Kidney tubule cell (primary cell): ENCODE measurements at places on chromosomes 5 and 9.

DNA sequence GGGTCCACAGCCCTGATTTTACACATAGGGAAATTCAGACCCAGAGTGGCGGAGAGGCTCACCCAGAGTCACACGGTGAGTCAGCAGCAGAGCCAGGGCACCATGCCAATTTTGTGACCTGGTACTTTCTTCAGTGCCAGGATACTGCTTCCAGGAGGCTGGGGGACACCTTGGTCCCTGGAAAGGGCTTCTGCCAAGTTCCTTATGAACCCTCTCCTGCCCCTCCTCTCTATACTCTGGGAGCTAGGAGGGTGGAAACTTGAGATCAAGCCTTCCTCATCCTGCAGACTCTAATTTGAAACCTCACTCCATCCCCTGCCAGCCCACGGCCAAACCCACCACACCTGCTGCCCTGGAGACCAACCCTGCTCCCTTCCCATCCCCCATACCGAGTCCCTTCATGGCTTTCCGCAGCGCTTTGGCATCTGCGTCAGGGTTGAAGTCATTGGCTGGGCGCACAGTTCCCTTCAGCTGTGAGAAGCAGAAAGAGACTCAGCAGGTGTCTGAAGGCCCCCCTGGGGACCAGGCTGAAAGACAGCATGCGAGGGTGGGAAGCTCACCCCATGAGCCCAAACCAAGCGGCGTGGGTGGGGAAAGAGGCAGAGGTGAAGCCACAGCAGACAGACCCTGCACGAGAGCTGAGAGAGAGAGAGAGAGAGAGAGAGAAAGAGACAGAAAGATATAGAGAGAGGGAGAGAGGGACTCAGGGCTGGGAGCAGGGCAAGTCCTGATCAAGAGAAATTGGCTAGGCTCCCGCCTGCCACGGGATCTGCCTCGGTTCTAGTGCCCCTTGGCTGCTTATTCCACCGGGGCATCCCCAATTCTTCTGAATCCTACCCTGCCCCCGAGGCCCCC, 33.5 kb downstream of the ANXA6 start:
- DNase-seq, result peak; percentile 73

DNA sequence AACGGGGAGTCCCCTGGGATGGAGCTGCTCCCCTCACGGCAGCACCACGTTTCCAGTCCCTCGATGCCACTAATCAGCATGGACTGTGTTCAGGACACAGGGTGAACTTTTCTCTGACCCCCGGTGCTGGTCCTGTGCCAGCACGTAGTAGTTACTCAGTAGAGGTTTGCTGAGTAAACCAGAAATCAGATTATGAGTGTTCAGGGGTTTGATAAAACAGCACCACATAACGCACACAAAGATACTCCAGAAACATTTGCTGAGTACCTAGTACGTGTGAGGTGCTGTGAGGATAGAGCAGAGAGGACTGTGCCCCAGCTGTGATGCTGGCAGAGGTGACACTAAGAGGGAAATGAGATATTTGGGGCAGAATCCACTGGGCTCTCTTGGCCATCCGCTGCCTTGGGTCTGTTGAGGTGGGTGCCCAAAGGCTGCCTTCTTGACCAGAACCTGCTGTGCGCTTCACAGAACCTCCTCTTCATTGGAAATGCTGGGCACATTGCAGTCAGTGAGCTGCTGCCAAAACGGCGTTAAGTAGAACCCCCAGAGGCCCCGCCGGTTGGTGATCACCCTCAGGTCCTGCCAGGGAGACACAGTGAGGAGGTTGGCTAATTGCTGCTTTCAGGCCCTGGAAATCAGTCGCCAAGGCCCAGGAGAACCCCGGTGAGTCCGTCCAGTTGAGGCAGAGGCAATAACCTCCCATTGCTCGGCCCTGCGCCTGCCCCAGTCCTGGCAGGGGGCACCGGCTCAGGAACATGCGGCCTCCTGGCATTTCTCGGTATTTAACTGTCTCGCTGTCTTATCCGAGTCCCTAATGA, 49.4 kb downstream of the NEURL1B start:
- no peak for DNase-seq

- peak; percentile 45 for DNase-seq
Measured at GRCh38 chr9:2622461-2623287, 1.1 kb downstream of the VLDLR start.

DNA sequence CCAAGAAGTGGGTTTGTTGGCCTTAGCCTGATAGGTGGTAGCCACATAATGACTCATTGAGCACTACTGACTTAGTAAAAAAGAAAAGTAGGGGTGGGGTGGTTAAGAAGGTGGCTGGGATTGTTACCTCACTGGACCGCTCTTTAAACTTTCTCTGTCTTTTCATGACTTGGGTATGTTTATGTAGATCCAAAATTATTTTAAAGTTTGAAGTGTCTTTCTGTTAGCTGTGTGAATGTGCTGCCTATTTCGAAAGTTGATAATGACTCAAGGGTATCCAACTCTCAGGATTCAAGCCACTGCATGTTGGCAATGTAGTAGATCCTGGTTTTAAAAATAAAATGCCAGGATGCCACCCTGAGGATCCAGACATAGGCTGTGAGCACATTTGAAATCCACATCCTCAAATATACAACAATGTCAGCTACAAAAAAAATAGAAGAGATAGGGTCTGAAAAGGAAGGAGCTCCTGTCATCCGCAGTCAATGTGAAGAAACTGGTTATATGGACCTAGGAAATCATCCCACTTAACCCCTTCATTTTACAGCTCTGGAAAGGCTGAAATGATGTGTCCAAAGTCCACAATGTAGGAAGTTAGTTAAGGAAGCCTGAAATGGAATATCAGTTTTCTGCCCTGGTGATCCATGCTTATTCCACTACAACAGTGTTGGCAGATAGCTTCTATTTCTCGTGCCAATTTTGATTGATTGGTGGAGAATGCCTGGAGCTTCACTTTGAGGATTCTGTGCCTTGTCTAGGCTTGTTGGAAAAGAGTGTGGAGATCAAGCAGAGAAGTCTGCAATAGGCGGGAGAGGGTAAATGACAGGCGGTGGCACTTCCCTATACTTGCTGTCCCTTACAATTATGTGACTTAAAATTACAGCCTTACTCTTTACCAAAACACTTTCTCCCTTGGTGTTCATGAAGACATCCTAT, 23.4 kb downstream of the ZNF462 start:
- no peak for DNase-seq

GRCh38 chr9:112061152-112061740, 113.9 kb downstream of the SUSD1 start:
- DNase-seq, result peak; percentile 98

GRCh38 chr9:121529237-121529987, 29.8 kb upstream of the GGTA1 start:
- peak; percentile 85 for DNase-seq

DNA sequence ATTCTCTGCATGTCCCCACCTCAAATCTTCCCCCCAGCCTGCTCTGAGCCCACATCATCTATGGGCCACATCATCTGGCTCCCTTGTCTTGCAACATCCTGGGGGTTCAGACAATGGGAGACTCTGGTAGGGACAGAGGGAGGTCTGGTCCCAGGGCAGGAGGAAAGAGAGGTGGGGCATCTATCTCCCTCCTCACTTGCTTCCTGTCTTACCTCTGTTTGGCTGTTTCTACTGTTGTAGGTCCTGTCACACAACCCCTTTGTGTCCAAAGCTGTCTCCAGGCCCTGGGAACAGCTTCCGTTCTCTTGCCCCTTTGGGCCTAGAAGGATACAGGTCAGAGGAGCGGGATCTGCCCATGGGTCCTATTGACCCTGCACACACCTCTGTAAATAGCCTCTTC, 227.2 kb downstream of the NSG2 start:
- DNase-seq, result no peak

- peak; percentile 70 for DNase-seq
Measured at GRCh38 chr5:172920447-172920849, 38.8 kb upstream of the RPL26L1 start.

DNA sequence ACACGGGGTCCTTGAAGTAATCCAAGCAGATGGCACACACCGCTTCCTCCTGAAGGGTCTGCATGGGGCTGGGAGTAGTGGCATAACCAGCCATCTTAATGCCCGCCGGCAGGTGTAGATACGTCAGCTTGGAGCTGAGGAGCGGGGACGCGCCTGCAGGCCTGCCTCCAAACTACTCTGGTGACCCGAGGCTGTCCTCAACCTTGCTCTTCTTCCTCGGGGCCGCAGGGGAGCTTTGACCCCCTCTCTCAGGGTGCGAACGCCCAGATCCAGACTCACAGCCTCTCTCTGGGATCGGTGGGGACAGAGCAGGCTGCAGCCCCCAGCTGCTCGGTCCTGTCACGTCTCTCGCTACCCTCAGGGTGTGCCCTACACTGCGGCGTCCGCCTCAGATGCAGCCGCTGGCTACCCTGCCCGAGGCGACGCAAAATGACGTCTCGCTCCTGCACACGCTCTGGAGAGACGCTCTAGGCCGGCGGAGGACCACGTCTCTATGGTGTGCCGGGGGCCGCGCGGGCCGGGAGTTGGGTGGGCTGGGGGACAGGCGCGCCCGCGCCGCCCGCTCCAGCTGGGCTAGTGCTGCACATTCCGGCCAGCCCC, at the start of gene TRIM52:
Gene TRIM52 (minus strand): TSS at position 424 of the 600 bp plus-strand sequence. CDS start 330 bp downstream, at position 94.
- DNase-seq, result peak; percentile 93

DNA sequence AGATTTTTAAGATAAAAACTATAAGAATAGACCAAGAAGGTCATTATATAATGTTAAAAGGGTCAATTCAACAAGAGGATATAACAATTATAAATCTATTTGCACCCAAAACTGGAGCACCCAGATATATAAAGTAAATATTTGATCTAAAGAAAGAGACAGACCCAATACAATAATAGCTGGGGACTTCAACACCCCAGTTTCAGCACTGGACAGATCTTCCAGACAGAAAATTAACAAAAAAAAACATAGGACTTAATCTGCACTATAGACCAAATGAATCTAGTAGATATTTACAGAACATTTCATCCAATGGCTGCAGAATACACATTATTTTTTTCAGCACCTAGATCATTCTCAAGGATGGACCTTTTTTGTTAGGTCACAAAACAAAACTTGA, 331.9 kb downstream of the SPOCK1 start:
- DNase-seq, result no peak

DNA sequence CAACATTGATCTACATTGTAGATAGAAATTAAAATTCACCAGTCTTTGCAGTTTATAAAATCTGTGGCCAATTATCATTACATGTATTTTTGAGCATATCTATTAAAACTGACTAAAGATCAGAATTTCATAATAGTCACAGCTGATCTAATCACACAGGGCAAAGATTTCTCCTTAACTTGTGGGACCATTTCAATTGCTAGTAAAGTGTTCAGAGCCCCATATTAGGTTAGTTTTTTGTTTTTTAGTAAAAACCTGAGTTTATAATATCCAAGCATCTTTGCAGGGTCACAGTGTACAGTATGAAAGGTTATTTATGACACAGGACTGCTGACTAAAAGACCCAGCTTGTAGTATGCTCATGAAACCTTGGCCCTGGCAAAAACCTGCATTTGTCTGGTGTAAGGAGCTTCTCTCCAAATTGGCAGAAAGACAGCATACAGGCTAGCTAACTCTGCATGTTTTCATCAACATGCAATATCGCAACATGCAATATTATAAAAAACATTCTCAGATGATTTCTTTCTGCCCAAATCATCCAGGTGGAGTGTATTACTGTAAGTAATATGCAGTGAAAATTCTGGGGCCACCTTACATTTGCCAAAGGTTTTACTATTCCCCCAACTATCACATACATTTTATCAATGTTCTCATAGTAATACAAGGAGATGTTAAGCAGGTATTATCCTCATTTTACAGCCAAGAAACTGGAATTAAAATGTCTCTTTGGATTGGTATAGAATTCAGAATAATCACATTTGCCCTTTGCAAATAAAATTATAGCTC, 37.7 kb upstream of the ALDH1A1 start:
- no peak for DNase-seq

- no peak for DNase-seq
Measured at GRCh38 chr5:160348080-160348479, 22.3 kb downstream of the C1QTNF2 start.

GRCh38 chr5:133072021-133072420, 20.2 kb downstream of the HSPA4 start:
- DNase-seq, result no peak
